ENCODE measurements at places on chromosomes 3 and 15.

GRCh38 chr3:113269661-113270060 is 58.3 kb downstream of the BOC start:
- DNase-seq = no peak

GRCh38 chr15:83284559-83285283 is at the start of gene BNC1:
BNC1 (minus strand) TSS chr15:83284664; CDS start chr15:83284628, 36 bp downstream.
- DNase-seq = no peak

DNA sequence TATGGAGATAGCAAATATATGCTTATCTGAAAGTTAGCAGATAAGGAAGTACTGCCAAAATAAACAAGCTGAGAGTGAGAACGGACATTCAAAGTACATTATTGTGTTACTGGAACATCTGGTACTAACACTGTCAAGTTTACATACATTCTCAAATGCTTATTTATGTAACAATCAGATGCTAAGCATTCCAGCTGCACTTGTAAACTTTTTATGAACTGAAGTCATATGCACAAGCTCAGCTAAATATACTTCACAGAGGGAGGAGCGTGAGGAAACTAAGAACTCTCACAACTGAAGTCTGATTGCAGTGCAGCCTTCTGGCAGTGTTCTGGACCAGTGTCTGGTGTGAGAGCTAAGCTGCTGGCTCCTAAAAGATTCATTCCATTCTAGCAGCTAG is 223.7 kb upstream of the NANOGP8 start:
- no peak for DNase-seq

GRCh38 chr15:96860741-96861140 is 530.2 kb downstream of the NR2F2 start:
- DNase-seq = no peak

- DNase-seq = no peak
Observed at GRCh38 chr3:186368717-186369116, 6.7 kb upstream of the DGKG start.

DNA sequence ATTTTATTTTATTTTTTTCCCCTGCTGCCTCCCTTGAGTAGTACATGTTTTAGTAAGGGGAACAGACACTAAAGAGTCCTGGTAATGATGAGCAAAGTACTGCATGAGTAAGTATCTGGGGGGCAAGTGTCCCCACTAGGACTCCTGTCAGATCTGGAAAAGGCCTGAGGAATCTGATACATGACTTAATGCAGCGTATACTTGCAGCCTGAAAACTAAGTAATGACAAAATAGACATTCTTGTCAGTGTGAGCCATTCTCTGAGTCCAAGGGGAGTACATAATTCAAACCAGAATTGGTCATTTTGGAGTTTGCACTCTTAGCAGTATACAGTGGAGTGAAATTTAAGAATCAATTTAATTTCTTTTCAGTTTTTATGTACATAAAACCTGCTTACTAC is 27.5 kb downstream of the NXPE3 start:
- DNase-seq = no peak

DNA sequence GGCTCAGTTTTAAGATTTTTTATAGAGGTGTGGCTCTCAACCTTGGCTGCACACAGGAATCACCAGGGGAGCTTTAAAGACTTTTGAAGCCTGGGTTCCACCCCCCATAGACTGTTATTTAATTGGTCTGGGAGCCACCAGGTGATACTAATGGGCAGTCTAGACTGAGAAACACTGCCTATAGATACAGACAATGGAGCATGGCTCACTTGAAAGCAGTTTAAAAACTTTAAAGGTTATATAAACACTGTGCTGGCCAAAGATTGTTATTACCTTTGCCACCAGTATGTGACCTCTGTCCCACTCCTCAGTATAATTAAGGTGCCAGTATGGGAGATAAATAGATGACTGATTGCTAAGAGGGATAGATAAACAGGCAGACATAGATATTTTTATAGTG is 3.8 kb downstream of the GOLIM4 start:
- DNase-seq = no peak

GRCh38 chr15:68389936-68390817 is 41.8 kb downstream of the ITGA11 start:
- DNase-seq = no peak

GRCh38 chr15:71141572-71141971 is 26.3 kb downstream of the THSD4 start:
- no peak for DNase-seq

GRCh38 chr15:78272776-78273175 is 8.4 kb downstream of the DNAJA4 start:
- no peak for DNase-seq

GRCh38 chr3:28376424-28376823 is 27.8 kb upstream of the AZI2 start:
- no peak for DNase-seq

DNA sequence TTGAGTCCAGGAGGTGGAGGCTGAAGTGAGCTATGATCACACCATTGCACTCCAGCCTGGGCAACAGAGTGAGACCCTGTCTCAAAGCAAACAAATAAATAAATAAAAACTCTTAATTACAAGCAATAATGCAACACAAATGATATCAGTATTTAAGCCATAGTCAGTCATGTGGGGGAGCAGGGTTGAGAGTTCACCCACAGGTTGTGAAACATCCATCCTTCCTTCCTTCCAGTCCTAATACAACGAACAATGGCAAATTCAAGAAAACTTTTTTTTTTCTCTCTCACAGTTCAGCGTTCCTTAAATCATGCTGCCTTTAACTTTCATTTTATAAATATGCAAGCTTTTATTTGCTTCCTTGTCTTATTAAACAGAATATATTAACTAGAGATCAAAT is 24.1 kb downstream of the ZNF592 start:
- no peak for DNase-seq

DNA sequence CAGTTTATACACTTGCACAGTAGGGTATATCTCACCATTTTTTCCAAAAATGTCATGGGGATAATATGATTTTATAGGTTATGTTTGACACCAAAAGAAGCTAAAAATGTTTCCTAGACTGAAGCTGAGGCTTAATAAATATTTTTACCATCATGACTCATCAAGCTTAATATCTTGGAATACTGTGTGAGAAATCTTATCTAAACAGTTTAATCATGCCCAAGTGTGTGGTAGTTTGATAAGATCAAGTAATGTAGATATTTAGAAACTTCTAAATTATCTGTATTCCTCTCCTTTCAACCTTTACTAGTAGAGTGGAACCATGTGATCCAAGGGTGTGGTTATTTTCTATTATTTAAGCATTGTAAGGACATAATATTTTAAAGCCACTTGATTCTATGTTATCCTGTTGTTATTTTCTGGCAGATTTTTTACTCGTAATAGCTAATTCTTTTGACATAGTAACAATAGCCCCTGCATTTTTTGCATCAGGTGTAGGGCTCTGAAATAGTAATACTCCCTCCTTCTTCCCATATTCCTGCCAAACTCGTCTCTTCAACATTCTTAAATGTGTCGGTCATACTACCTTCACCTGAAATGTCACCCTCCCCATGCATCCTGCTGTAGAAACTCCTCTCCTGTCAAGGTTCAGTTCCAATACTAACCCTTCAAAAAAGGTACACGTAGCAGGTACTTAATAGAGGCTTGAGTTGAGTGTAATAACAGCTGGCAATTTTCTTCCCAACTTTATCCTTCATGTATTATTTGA is 729.6 kb downstream of the NLGN1 start:
- DNase-seq = no peak

DNA sequence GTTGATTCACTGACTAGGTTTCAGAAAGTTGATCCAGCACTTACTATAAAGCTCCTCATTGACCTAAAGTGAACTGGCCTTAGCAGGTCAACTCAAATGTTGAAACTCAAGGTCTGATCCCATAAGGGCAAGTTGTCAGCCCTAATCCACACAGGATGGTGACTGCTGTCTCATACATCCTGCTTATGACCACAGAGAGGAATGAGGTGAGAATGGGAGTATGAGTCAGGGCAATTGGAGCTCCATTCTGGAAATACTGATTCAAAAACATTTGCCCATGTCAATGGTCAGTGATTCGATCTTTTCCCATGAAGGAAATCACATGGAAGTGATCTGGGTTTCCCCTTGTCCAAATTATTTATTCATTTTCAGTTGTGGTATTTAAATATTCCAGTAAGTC is 78.7 kb downstream of the ZNF385D start:
- no peak for DNase-seq

DNA sequence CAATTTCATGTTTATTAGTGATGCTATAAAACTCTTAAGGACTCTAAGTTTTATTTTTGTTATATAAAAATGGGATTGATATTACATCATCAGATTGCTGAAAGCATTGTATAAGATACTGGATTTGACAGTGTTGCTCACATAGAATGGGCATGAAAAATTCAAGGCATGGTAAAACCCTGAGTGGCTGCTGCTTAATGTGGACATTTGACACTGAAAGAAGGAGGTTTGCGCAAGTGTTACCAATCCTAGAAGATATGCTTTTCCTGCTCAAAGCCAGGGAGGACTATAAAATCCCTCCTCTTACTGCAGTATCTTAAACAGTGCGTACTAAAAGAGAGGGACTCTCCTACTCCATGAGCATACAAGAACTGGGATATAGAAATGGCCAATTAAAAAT is 65.8 kb upstream of the PTX3 start:
- no peak for DNase-seq

DNA sequence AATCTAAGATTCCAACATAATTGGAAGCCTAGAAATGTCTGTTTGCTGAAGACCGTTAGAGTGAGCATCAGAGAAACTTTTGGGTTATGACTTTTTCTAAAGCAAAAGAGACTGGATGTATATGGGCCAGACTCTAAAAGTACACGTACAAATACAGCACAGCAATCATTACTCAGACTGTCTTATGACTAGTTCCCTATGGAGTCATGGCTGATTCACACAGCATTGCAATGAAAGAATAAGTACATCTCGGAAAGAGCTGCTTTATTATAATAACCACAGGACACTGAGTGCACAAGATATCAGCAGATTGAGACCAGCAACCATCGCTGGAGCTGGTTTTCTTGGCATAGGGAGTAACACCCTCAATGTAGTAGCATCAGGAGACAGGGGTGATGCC is 618.6 kb downstream of the NLGN1 start:
- DNase-seq = no peak

GRCh38 chr3:168839653-168840052 is 743.9 kb upstream of the GOLIM4 start:
- no peak for DNase-seq

GRCh38 chr3:110174908-110175307 is 837.6 kb upstream of the DPPA4 start:
- no peak for DNase-seq

- no peak for DNase-seq
Observed at GRCh38 chr3:9912294-9912935, 4.5 kb upstream of the IL17RC start.

- DNase-seq = no peak
Observed at GRCh38 chr3:126501736-126502135, 15.8 kb downstream of the UROC1 start.

DNA sequence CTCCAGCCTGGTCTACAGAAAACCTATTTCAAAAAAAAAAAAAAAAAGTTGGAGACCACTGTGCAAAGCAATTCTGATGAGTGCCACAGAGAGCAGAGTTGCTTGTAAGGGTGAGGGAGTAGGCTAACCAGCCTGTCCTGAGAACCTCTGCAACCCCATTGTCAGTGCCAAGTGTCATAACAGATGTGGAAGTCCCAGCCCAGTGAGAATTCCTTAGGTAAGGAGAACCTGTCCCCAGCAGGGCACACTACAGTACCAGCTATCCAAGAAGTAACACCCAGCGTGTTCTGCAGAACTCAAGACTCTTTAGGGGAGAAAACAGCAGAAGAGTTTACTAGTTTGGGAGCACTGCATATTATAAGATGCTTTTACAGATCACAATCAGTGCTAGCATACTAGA is 156.3 kb downstream of the LIPC start:
- DNase-seq = no peak

- DNase-seq = no peak
Observed at GRCh38 chr3:69934398-69934797, 65.1 kb upstream of the SAMMSON start.

DNA sequence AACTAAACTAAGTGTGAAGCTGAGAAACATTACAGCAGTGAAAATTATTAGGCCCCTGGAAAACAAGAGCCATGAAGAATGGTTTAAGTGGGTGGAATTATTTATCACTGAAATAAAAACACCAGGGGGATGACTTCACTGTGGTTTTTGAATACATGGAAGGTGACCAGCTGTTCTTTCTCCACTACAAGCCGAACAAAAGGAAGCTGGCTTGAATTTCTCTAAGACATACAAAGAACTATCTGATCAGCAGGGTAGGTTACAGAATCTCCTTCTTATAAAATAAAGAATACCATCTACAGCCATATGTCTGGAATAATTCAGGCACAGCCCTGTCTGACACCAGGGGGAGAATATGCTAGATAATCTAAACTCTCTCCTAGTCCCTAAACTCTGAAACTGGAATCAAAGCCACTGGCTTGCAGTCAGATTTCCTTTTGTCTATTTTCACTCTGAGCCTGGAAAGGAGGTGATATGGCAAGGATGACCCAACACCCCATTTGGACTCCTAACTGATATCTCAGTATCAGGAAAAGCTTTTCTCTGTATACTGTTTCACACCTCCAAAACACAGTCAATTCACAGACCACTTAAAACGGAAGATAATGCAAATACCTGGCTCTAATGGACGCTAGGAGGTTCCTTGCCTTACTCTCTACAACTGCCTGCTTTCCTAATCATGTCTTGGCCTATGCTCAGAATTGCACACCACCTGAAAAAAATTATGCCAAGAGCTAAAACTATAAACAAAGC is 31.2 kb downstream of the SPATA12 start:
- DNase-seq = no peak

DNA sequence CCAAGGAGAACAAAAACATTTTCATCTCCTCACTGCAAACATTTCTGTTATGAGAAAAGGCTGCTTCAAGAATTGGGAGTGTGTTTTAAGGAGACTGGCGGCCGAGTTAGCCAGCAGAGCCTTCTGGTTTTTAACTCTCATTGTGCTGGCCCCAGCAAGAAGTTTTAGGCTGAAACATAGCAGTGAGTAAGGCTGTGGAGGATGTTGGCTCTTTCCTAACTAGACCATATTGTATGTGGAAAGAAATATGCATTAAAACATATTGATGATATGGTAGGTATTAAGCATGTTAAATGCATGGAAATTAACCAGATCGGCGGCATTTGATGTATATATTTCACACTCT is 90.7 kb downstream of the TIGIT start:
- no peak for DNase-seq

- DNase-seq = no peak
Observed at GRCh38 chr3:168048414-168049330, 47.1 kb downstream of the GOLIM4 start.

GRCh38 chr3:18499301-18499700 is 74.2 kb upstream of the SATB1 start:
- DNase-seq = no peak

Data from activated CD4-positive, alpha-beta T cell treated with anti-CD3 and anti-CD28 coated beads for 24 hours (primary cell).